ENCODE measurements at places on chromosomes 13 and 19.

GRCh38 chr19:18519962-18520847, 1.7 kb downstream of the ELL start:
- DNase-seq = peak; percentile 83

DNA sequence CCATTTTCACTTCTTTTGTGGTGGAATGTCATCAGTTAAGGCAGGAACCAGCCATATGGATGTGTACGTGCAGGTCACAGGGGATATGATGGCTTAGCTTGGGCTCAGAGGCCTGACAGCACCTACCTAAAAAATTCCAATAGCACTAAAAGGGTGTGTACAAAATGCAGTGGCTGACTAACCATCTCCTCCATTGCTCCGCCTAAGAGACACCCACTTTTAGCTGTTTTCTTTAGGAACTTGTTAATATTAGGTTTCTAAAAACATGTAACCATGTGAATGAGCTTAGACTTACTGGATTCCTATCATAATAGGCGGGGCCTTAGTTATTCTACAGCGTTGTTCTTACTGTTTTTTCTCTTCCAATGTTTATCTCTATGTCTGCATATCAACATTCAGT, 25.8 kb downstream of the GP6 start:
- no peak for DNase-seq

- no peak for DNase-seq
Measured at GRCh38 chr13:45133396-45134118, 13.2 kb downstream of the GTF2F2 start.

GRCh38 chr13:25625414-25625813, 253.6 kb downstream of the ATP8A2 start:
- DNase-seq = no peak

- DNase-seq = peak; percentile 73
Measured at GRCh38 chr19:50817941-50818858, 5.4 kb downstream of the KLK1 start.

GRCh38 chr13:48838193-48838973, 137.3 kb upstream of the FNDC3A start:
- DNase-seq = no peak

DNA sequence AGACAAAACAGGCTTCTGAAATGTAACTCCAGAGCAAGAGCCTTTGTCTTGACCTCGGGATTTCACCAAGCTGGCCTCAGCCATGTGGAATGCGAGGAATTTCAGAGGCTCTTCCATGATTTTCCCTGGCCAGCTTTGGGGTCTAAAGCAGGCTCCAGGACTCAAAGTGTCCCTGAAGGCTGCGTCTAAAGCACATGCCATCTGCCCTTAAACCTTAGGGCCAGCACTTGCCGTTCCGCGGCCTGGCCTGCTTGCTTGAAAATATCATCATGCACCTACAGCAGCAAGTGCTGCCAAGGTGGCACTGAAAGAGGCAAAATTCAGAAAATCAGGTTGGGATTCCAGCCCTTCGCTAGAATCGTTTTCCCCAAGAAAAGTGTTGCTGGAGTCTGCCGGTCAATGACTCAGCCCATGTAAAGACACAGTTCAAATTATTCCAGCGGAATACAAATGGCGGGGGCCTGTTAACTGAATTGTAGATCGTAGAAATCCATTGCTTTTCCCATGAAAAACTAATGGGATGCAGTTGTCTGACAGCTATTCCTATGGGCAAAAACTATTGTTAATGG, 105.7 kb upstream of the RAP2A start:
- DNase-seq = no peak

DNA sequence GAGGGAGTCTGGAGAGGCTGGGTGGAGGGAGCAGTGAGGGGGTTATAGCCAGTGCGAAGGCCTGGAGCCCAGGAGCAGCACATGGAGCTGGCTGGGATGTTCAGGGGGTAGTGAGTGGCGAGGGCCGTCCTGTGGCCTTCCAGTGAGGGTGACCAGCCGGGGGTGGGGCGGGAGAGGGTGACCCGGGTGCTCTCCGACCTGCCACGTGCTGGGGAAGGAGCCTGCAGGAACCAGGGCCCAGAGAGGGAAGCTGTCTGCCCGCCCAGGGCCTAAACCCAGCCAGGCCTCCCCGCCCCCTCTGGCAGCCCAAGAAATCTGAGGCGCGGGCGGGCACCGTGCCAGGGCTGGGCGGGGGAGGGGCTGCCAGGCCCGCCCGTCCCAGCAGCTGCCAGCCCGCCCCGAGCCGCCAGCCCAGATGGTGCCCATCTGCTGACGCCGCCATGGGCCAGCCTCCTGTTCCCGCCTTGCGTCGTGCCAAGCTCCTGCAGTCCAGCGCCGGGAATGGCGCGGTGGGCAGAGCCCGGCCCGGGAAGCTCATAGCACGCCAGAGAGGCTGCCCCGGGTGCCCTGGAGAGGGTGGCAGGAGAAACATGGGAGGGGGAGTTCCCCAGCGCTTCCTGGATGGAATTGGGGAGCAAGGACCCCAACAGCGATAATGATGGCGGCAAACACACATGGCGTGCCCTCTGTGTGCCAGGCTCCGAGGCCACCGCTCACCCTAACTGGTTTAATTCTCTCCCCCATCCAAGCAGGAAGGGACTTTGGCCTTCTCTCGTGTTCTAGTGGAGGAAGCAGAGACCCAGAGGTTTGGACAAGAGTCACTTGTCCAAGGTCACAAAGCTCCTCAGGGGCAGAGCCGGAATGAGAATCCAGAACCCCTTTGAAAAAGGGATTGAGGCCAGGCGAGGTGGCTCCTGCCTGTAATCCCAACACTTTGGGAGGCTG, 21.5 kb downstream of the NFIC start:
- peak; percentile 93 for DNase-seq

GRCh38 chr19:20276011-20276731, 109.2 kb downstream of the ZNF486 start:
- no peak for DNase-seq
